ENCODE measurements at places on chromosomes 1 and 21.
A peak's percentile ranks its signal among the peaks of the same experiment; 100 is the strongest.

GRCh38 chr21:18832950-18833349, 429.4 kb upstream of the TMPRSS15 start:
- DNase-seq, result peak; percentile 60

DNA sequence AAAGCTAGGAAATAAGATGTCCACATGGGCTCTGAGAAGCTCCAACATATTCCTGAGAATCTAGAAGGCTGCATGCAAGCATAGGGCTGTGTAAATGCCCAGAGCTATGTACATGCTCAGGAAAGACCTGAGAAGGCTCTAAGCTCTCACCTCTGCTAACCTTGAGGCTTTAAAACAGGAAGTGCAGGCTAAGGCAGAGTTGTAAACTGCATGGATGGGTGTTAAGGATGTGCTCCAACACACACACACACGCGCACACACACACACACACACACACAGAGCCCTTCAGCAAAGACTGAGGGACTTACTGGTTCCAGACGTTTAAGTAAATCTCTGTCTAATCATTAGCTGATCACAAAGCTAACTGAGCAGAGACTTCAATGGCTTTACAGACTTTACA, 162.9 kb downstream of the TRABD2B start:
- no peak for DNase-seq

GRCh38 chr1:117860896-117861610, 68.4 kb downstream of the GDAP2 start:
- DNase-seq, result no peak

GRCh38 chr1:87024936-87025540, 110.6 kb downstream of the HS2ST1 start:
- DNase-seq, result peak; percentile 26

- DNase-seq, result no peak
Observed at GRCh38 chr1:223621312-223621734, 44.2 kb downstream of the CAPN8 start.

- DNase-seq, result no peak
Observed at GRCh38 chr1:44354268-44354839, 703 bp downstream of the ERI3 start.

- DNase-seq, result no peak
Observed at GRCh38 chr1:24288479-24288878, 30.7 kb upstream of the GRHL3 start.

DNA sequence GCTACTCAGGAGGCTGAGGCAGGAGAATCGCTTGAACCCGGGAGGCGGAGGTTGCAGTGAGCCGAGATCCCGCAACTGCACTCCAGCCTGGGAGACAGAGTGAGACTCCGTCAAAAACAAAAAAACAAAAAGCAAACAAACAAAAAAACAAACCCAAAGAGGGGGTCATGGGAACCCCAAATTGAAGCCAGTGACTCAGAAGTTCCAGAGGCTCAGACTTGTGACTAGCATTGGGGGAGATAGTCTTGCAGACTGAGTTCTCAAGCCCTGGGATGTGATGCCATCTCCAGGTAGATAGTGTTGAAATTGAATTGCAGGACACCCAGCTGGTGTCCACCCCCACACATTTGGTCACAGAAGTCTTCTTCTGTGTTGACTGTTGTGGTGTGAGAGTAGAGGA, 24.9 kb upstream of the ENO1 start:
- DNase-seq, result no peak

GRCh38 chr1:24070821-24071393, 41.0 kb downstream of the MYOM3 start:
- DNase-seq, result peak; percentile 70

DNA sequence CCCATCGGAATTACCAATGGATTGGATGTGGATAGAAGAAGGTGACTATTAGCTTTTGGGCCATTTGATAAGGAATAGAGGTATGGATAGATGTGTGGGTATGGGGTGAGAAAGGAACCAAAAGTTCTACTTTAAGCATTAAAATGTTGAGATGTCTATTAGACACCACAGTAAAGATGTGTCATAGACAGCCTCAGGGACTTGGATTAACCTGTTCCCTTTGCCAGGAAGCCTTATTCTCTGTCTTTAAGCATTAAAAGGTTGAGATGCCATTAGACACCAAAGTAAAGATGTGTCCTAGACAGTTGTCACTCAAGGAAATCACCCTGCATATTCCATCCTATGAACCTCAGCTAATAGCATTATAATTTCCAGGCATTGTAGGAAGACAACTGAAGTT, 11.0 kb upstream of the DENND1B start:
- no peak for DNase-seq

DNA sequence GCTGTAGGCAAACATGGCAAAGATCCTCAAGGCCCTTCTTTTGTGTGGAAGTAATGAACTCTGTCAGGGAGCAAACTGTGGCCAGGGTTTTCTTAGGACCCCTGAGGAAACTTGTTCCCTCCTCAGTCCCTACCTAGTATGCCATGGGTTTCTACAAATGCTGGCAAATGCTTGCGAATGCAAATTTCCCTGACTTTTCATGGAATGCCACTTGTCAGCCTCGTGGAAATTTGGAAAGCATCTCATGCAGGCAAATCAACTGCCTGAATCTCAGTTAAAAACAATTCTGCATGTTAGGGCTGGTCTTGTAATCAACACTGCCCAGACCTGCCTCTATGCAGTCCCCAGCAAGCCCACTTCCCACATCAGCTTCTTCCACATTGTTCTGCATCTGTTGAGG, 334.9 kb upstream of the AJAP1 start:
- no peak for DNase-seq

- DNase-seq, result no peak
Observed at GRCh38 chr1:172146141-172146850, 274.2 kb upstream of the C1orf105 start.

DNA sequence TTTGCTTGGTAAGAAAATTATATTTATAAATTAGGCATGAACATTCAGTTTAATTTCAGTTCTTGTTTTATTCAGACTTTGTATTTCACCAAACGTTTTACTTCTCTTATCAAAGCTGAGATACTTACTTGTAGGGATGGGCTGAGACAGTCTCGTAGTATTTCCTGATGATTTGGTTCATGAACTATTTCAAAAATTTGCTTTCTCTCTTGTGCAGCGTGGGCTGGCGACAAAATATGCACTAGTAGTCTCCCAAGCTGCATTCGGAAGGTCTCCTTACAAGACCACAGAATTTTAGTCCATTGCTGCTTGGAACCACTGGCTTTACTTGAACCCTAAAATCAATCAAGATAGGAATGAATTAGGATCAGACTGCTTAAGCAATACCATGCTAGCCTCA, 91.7 kb upstream of the GNG4 start:
- no peak for DNase-seq

DNA sequence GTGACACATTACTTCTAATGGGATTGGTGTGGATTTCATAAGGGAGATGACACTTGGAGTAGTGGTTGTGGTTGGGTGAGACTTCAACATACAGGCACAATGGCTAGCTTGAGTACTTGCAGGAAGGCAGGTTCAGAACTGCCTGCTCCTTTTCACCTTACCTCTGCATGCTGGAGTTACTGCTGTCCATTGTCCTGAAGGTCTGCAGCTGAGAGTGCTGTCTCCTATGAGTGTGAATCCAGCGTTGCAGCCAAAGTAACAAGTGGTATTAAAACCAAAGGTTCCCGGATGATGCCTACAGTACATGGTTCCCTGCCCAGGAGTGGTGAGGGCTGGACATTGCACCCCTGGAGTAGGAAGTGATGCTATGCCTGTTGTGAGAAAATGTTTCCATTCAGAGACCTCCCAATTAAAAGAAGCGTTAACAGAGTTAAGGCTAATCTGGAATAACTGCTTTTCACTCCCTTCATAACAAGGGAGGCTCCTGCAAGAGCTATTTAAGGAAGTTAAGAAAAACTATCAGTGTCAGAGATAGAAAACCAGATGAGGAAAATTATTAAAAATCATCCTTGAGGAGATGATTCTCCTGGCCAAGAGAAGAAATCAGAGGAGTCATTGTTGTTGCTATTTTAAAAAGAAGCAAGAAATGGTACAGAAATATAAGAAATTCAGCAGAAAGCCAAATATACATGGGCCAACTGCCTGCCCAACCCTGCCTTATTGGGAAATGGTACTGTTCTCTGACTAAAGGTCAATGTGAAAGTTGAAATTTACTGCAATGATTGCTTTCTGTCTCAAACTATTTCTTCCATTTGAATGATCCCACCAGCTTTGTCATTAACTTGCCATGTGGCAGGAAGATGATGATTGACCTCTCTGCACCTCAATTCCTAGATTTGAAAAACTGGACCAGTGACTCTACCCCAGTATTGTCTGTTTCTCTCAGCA, 9.8 kb upstream of the F5 start:
- DNase-seq, result peak; percentile 24

GRCh38 chr1:159957824-159958268, 3.8 kb upstream of the SLAMF9 start:
- no peak for DNase-seq

- no peak for DNase-seq
Observed at GRCh38 chr1:70420320-70420719, 9.3 kb downstream of the CTH start.

- DNase-seq, result no peak
Observed at GRCh38 chr1:12434174-12434573, 183.8 kb downstream of the DHRS3 start.

DNA sequence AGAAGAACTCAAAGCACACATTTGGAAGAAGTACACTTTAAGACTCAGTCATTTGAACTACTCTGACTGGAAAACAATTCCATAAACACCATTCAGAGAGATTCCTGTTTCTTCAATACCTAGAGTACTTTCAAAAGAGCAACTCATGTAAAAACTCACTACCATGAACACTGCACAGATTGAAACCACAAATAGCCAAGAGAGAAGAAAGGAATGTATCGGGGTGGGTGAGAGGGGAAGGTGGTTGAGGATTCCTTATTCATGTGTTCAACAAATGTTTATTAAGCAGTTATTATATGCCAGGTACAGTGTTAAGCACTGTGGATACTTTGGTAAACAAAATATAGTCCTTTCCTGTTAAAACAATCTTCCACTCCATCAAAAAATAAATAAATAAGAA, 64.7 kb downstream of the NRIP1 start:
- DNase-seq, result no peak

- DNase-seq, result no peak
Observed at GRCh38 chr1:207836591-207837347, 74.2 kb downstream of the CD34 start.

Data from COLO829 (cell line).